Small intestine (tissue), 16 donors: ENCODE measurements at places on chromosomes 6 and 20. TPM values are rescaled to one million over a fixed set of nuclear protein-coding genes. Genes with fewer than 3 reads are reported as not detected.

Gene BTNL2
- polyA plus RNA-seq, result 0.58 TPM

Gene MARCKS
- 82.0 TPM for polyA plus RNA-seq

Gene SLC26A8
- polyA plus RNA-seq, result 0.15 TPM

Gene UFL1
- 15.3 TPM for polyA plus RNA-seq

Gene HTR1E
- polyA plus RNA-seq, result not detected

Gene PACRG
- not detected for polyA plus RNA-seq

Gene RBM24
- 0.67 TPM for polyA plus RNA-seq

Gene FAM83B
- 6.0 TPM for polyA plus RNA-seq

DNA sequence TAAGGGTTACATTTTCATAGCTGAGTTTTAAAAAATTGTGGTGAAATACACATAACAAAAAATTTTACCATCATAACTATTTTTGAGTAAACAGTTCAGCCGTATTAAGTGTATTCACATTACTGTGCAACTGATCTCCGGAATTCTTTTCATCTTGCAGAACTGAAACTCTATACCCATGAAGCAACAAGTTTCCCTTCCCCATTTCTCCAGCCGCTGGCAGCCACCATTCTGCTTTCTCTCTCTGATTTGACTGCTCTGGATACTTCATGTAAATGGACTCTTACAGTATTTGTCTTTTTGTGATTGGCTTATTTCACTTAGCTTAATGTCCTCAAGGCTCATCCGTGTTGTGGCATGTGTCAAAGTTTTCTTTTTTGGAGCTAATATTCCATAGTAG, 341.6 kb downstream of the QKI start:
- no peaks in the 10 kb centered on the region for H3K27me3 ChIP-seq
- no peak for DNase-seq
- H3K4me1 ChIP-seq, result no peaks in the 10 kb centered on the region
- H3K4me3 ChIP-seq, result no peak overlapping the region

- no peaks in the 10 kb centered on the region for H3K27me3 ChIP-seq
- DNase-seq, result peak; percentile 43
Observed at GRCh38 chr6:40997234-40997957, 41.6 kb downstream of the UNC5CL start.

DNA sequence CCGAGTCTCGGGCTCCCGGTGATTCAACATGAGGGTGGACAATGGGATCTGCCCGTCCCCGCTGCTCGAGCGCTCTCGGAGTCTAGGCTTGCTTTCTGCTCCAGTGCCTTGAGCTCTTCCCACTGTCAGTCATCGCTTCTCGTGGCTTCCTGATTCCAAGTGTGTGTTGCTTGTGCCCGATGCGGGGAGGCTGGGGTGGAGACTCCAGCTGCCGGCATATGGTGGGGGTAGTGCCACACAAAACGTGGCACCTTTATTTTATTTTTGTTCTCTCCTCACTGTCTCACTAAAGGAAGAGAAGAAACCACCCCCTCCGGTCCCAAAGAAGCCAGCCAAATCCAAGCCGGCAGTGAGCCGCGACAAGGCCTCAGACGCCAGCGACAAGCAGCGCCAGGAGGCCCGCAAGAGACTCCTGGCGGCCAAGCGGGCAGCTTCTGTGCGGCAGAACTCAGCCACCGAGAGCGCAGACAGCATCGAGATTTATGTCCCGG, 14.8 kb upstream of the MYL9 start:
- H3K27ac ChIP-seq, result no peak overlapping the region
- DNase-seq, result no peak
- H3K27me3 ChIP-seq, result no peaks in the 10 kb centered on the region

- H3K27ac ChIP-seq, result no peak overlapping the region
- no peaks in the 10 kb centered on the region for H3K27me3 ChIP-seq
- no peaks in the 10 kb centered on the region for H3K4me1 ChIP-seq
- no peak overlapping the region for H3K4me3 ChIP-seq
Observed at GRCh38 chr6:165178056-165178455, 131.3 kb downstream of the C6orf118 start.

GRCh38 chr6:107709341-107709740, 114.8 kb downstream of the SCML4 start:
- no peaks in the 10 kb centered on the region for H3K27me3 ChIP-seq
- no peak overlapping the region for H3K27ac ChIP-seq
- DNase-seq, result no peak
- H3K4me1 ChIP-seq, result no peaks in the 10 kb centered on the region

DNA sequence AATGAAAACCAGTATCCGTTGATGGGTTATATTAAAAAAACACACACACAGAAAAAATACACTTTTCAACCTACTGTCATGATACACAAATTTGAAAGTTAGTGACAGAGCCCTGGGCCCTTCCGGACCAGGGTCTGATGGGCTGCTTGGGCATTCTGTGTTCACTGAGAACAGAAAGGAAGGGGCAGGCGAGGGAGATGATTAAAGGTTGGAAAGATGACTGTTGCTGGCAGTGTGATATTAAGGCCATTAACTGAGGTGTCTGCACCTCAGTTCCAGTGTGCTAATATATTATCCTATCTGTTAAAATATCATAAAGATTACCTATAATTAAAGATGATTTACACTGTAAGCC, 18.7 kb upstream of the QKI start:
- H3K36me3 ChIP-seq, result no peaks in the 10 kb centered on the region
- H3K4me3 ChIP-seq, result no peak overlapping the region
- H3K4me1 ChIP-seq, result no peaks in the 10 kb centered on the region
- DNase-seq, result no peak
- H3K27me3 ChIP-seq, result no peaks in the 10 kb centered on the region
